ENCODE measurements at places on chromosomes 2 and 18.

GRCh38 chr18:31170335-31170734 is 7.7 kb upstream of the DSC1 start:
- DNase-seq, result no peak

GRCh38 chr2:85189606-85190270 is 56.5 kb downstream of the TCF7L1 start:
- DNase-seq, result no peak

GRCh38 chr18:72922895-72923294 is 55.1 kb upstream of the NETO1 start:
- no peak for DNase-seq

DNA sequence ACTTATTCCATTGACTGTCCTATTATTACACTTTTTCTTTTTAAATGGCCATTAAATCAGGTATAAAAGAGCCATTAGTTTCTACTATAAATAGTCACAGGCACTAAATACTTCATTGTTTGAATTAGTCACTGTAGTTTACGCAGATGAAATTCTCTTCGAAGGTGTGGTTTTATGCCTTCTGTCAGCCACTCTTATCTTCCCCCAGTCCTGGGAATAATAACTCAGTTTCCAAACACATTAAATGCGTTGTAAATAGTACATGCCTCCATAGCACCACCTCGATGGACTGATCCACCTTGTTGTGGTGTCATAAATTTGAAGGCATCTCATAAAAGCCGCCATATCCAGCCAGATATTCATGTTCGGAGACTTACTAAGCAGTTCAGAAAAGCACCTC is 72.1 kb upstream of the PARD3B start:
- DNase-seq, result no peak

DNA sequence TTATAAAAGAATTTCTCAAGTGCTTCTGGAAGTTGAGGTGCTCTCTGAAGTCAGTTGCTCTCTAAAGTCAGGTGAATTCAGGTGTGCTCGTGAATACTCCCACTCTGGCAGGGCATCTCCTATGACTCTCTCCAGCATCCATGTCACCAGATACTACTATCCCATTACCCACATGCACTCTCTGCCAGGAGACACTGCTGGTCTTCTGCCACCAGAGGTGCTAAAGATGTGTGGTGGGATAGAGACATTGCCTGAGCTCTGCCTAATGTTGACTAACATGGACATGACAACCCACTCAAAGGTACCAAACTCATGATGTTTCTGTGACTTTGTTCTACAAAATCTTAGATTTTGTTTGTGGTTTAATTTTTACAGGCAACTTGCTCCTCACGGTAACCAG is 106.4 kb upstream of the HNRNPA3 start:
- no peak for DNase-seq

DNA sequence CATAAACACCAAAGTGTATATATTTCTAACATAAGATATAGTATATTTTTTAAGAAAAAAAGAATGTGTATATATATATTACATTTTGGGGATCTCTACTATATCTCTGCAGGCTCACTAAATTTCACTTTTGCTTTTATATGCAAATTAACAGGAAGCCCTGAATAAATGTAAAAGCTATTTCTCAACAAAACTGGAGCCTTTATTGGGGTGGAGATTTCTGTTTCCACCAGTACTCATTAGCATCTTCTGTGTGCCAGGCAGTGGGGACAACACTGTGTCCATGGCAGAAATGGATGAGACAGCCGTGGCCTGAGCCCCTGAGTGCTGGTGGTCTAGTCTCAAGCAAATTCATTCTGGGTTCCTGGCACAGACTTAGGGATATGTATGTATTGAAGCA is 41.3 kb downstream of the C18orf63 start:
- no peak for DNase-seq

- DNase-seq, result no peak
These were observed 4.7 kb downstream of the FMNL2 start for GRCh38 chr2:152339556-152340286.

DNA sequence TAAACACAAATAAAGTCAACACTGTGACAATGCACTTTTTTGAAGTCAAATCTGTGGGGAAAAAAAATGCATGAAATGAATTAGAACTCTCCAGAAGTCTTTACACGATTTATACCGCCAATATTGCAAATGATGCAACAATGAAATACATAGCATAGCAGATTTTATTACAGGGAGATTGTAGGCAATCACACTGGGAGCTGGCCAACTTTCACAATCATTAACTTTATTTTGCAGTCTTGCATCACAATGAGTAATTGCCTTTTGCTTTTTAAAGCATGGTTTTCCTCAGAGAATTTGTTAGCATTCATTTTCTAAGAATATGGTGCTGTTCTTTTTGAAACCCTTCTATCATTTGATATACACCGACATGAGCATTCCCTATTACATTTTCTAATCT is 366.4 kb upstream of the FSIP2 start:
- DNase-seq, result no peak

DNA sequence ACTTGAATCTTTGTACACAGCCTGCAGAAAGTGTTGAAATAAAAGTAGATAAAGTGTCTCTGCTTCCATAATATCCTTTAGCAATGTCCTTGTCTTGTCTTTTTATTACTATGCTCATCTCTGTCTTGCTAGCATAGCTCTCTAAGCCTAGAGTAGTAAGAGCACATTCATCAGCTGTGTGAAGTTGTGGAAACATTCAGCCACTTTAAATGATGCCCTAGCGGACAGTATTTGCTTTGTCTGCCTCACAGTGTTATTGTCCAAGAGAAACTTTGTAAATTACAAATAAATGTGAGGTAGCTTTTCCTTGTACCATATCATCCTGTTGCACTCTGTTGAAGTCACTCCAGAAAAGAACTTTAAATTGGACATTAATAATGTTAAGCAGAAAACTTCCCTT is 60.3 kb upstream of the TTC21B start:
- DNase-seq, result no peak

DNA sequence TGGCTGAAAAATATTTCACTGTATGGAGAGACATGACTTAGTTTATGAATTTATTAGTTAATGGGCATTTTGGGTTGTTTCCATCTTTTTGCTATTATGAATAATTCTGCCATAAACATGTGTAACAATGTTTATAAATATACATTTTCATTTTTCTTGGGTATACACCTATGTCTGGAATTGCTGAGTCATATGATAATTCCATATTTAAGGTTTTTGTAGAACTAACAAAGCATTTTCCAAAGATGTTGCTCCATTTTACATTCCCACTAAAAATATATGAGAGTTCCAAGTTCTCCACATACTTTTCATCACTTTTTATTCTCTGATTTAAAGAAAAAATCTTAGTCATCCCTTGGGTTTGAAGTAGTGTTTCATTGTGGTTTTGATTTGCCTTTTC is 108.8 kb upstream of the LRRTM4 start:
- no peak for DNase-seq

GRCh38 chr2:196291426-196291825 is 120.0 kb upstream of the STK17B start:
- no peak for DNase-seq

GRCh38 chr2:43029186-43029585 is 197.2 kb downstream of the ZFP36L2 start:
- no peak for DNase-seq

- no peak for DNase-seq
These were observed 31.6 kb upstream of the NCK2 start for GRCh38 chr2:105712981-105713596.

- no peak for DNase-seq
These were observed 986.5 kb downstream of the TDRD15 start for GRCh38 chr2:22110244-22110651.

DNA sequence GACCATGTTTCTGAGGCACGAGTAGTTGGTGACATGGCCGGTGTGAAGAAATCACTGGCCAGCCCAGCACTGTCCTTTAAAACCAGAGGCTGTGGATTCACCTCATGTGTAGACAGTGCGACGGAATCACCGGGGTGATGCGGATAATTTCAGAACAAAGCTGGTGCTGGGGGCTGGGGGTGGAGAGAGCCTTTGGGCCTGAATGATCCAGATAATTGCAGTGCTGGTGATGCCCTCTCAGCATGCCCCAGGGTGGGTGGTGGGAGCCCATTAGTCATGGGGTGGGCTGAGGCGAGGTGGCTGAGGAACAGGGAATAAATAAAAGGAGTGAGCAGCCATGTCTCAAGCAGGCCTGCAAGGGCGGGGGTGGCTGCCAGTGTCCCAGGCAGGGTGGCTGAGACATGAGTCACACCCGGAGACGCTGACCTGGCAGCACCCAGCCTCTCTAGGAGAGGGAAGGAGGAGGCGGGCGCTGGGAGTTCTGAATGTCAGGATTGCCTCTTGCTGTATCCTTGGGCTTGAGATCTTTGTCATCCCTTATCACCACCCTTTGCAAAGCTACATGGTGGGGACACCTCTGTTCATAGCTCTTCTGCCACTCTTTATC is 151.1 kb upstream of the MSH6 start:
- DNase-seq, result no peak

DNA sequence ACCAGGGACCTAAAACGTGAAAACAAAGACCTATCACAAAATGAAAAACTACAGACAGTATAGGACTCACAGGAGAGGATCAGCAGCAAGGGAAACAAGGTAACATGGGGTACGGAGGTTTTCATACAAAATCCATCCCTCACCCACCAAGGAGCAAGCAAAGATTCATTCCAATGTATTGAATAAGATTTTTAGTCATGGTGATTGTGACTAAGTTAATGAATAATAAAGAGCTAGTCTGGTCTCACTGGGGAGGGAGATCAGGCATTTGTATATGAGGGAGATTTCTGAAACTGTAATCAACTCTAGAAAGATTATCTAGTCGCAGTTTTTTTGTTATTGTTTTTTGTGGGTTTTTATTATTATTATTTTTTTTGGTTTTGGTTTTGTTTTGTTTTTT is 336.5 kb upstream of the MMADHC start:
- no peak for DNase-seq

DNA sequence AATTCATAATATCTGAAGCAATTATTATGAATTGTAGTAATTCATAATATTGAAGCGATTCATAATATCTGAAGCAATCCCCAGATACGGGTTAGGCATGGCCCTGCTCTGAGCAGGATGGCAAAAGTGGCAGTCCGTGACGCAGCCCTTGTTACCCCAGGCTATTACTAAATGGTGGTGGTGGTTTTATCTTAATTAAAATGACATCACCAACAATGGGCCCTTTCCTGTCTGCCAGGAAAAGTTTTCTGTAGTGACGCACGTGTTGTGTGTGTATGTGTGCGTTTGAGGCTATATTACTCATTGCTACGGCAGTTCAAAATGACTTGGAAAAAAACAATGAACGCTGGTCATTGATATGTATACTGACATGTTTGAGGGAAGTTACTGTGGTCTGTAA is 10.6 kb upstream of the MOCOS start:
- no peak for DNase-seq

GRCh38 chr2:141035846-141036420 is 1094.9 kb downstream of the LRP1B start:
- no peak for DNase-seq

GRCh38 chr2:25030702-25031101 is 11.2 kb upstream of the EFR3B start:
- DNase-seq, result no peak

DNA sequence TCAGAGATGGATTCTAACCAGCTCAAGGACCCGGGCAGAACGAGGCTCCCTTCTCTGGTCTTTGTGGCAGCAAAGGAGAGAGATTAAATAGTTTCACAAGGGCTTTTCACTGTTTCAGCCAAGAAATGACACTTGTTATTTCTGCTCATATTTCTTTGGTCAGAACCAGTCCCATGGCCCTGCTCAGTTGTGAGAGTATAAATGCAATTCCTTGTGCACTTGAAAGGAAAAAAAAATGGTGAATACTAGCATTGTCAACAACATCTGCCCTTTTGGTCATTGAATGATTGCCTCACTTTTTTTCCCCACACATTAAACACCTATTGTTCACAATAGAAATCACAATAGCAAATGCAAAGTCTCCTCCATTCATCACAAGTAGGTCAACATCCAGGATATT is 104.4 kb downstream of the RDH14 start:
- DNase-seq, result no peak

DNA sequence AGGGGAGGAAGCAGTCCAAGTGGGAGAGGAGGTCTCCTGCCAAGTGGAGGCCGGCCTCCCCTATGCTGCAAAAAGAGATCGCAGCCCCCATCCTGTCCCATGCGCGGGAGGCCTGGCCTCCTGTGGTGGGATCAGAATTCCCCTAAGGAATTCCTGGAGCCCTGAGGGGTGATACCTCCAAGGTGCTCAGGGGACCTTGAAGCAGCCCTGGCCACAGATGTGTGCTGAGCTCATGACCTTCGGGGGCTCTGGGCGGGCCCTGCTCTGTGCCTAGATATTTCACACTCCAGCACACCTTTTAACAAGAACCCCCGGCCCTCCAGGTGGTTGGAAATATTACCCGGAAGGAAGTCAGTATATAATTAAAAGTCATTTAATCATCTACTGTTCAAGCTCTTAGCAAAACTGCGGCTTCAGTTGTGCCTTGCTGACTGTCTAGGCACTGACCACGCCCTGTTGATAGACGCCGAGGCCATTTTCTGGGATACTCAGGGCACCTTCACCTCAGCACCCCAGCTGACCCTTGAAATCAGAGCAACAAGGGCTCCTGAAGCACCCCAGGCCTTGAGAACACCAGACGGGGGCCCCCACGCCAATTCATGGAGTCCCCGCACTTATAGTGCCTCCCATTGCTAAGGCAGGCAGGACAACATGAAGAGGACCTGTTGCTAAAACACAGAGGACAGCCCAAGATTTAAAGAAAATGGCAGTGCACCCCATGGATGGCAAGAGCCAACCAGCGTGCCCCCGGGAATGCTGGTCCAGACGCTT is 119.1 kb downstream of the NDUFA10 start:
- no peak for DNase-seq

DNA sequence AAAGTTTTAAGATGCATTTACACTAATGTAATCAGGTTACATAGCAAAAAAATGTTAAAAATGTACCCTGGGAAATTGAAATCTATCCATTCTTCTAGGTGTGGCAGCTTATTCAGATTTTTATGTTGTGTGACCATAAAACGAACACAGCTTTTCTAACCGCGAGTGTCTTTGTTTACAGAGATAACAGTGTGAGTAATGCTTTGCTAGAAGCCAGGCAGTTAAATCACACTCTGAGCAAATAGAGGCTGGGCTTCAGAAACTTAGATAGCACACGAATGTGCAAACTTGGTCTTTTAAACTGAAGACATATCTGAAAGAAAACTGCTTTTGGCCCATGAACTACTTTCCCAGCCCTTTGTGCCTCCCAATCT is 116.1 kb downstream of the SPTBN1 start:
- DNase-seq, result no peak

- DNase-seq, result no peak
These were observed 85.2 kb downstream of the NDUFA10 start for GRCh38 chr2:239939736-239940483.

DNA sequence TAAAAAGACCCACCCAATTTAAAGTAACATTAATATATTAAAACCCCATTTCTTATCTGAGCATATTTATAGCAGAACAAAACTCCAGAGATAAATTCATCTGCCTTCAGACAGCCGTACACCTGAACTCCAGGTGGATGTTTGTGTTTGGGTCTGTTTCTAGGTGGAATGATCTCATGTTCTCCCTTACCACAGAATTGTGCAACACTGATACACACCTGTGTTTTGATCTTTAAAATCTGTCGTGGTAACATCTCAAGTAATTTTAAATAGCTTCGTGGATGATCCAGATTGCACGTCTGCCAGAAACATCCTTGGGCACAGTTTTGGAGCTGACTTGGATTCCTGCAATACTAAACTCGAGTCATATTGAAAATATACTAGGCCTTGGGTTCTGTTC is 207.5 kb upstream of the FOSL2 start:
- DNase-seq, result no peak

GRCh38 chr2:150075831-150076230 is 411.6 kb downstream of the RND3 start:
- no peak for DNase-seq

Data from D721Med (cell line).